ENCODE measurements at places on chromosomes 5 and 9. TPM values are rescaled to one million over a fixed set of nuclear protein-coding genes. Genes with fewer than 3 reads are reported as not detected.

Gene PCDHAC2
- total RNA-seq: 0.38 TPM

DNA sequence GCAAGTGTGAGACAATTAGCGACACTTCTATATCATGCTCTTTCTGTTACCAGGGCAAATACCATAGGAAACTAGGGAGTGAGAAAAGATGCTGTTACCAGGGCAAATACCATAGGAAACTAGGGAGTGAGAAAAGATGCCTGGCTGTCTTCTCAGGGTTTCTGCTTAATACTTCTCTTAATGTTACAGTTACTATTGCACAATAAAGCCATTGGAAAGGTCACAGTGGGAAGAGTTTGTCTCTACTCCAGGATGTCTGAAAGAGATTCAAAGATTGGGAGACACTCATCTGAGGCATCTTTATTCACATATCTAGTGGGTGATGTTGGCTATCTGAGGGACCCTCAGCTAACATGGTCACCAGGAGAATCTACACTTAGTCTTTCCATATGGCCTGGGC is 431.7 kb upstream of the POU5F2 start:
- no peak for DNase-seq

GRCh38 chr5:157930710-157931109 is 71.8 kb upstream of the CLINT1 start:
- no peak for DNase-seq

- DNase-seq: no peak
Observed at GRCh38 chr5:78041805-78042204, 252.7 kb downstream of the AP3B1 start.

DNA sequence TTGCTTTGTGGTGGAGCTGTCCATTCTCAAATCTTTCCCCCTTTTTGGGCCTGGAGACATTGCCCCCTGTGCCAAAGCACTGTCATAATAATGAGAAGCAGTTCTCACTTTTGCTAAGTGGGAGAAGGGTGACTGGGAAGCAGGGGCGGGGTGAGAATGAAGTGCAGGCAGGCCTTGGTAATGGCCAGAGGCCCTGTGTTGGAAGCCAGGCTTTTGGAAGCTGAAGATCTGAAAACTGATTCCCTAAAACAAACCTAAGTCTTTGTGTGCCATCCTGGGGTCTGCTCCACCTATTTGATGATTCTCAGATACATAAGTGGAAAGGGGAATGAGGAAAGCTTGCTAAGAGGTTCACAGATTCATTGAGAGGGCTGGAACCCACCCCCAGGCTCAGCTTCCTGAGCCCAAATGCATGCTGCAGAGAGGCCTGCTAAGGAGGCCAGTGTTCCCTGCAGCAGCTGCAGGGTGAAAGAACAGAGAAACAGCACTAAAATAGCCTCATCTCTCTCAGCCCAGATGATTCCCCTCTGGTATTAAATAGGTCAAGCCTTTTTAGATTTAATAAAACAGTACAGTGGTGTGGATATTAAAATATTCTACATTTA is 75.0 kb downstream of the NSG2 start:
- DNase-seq: no peak

Gene SLC45A2
- not detected for total RNA-seq

GRCh38 chr9:77750284-77750683 is 102.2 kb upstream of the GNA14 start:
- no peak for DNase-seq

- DNase-seq: no peak
Observed at GRCh38 chr9:3692606-3693005, 166.8 kb upstream of the RFX3 start.

GRCh38 chr5:14250748-14251701 is 107.9 kb downstream of the TRIO start:
- no peak for DNase-seq

Gene SQSTM1
- total RNA-seq: 320 TPM

Gene BTNL9
- total RNA-seq: 12.8 TPM

- DNase-seq: no peak
Observed at GRCh38 chr9:94153905-94154304, 69.6 kb downstream of the PTPDC1 start.

Gene SLU7
- 32.8 TPM for total RNA-seq

GRCh38 chr9:100071271-100071670 is 27.5 kb downstream of the ERP44 start:
- DNase-seq: no peak

Data from ovary (tissue), 10 donors.